Thymus (tissue), 14 donors: ENCODE measurements at places on chromosomes 1 and 21. TPM values are rescaled to one million over a fixed set of nuclear protein-coding genes. Genes with fewer than 3 reads are reported as not detected.

Gene LEMD1
- polyA plus RNA-seq = 0.66 TPM

GRCh38 chr21:44063151-44063912 lies 43.9 kb upstream of the PWP2 start:
- peaks cover 15% of the 10 kb centered on the region for H3K4me1 ChIP-seq
- peaks cover 60% of the 10 kb centered on the region for H3K36me3 ChIP-seq

DNA sequence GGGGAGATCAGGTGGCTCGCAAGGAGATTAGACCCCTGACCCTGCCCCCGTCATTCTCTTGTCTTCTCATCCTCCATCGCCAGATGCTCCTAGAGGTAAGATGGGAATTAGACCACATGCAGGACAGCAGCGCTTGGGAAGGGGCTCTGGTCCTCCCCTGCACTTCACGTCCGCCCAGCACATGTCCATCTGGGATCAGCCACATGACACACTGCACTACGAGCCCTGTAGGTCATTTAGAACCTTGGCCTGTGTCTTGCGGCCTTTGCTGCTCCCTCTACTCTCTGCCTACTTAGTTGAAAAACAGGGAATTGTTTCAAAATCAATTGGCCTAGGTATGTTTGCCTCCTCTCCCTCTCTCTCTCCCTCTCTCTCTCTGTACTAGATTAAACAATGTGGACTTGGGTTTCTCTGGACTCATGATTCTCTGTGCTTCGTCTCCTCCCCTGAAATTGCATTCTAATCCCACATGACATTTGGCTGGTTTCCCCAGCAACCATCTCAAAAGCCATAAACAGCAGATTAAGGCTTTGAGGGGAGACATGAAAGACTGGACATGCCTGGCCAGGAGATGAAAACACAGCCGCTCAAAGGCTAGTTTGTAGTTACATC lies 3.8 kb upstream of the NCMAP start:
- no peak for DNase-seq
- H3K4me3 ChIP-seq = no peak overlapping the region
- H3K4me1 ChIP-seq = peaks cover 13% of the 10 kb centered on the region
- H3K36me3 ChIP-seq = no peaks in the 10 kb centered on the region

DNA sequence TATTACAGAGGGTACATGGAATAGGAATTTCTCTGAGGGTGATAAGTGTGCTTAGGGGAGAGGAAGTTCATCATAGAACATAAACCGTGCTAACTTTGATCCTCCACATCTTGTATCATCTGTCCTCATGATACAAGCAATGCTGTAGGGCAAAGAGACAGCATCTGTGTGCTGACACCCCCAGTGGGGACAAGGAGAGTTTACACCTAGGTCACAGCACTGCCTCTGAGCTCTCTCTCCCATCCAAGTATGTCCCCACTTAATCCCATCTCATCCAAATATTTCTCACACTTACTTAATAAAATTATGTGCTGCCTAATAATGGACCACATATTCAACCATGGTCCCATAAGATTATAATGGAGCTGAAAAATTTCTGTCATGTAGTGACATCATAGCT lies 4.3 kb upstream of the TEDDM1 start:
- no peak overlapping the region for H3K4me3 ChIP-seq
- H3K4me1 ChIP-seq = no peaks in the 10 kb centered on the region
- H3K27ac ChIP-seq = no peak overlapping the region
- DNase-seq = no peak
- H3K36me3 ChIP-seq = no peaks in the 10 kb centered on the region

DNA sequence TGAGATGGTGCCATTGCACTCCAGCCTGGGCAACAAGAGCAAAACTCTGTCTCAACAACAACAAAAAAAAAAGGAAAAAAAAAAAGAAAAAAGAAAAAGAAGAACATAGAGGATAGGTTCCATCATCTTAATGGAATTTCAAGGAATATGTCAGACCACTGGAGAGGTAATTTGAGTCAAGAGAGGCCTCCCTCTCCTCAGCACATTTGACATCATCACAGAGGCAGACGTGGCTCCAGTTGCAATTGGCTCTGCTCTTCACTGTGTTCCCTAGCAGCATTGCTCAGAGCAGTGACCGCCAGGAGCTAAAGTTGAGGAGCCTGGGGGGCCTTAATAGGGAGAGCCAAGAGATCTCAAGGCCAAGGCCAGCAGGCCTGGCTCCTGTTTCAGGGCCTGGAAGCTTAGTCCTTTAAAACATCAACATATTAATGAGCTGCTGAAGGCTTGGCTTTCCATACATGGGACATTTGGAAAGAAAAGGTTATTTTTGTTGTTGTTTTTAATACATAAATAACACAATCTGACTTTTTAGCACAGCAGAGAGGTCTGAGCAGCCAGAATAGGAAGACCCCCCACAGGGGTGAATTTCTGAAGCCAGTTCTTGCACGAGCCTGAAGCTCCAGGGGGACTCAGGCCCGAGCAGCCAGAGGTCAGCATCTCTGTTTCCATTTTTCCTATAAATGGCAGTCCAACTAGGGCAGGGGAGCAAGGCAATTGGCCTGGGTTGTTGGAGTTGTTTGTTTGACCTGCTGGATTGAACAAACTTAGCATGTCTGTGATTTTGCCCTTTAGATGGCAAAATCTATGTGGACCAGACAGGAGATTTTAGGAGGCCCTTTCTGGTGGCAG lies 118.3 kb upstream of the FGGY start:
- H3K27me3 ChIP-seq = no peaks in the 10 kb centered on the region
- DNase-seq = no peak
- no peaks in the 10 kb centered on the region for H3K36me3 ChIP-seq
- no peak overlapping the region for H3K4me3 ChIP-seq

Gene HJV
- 0.62 TPM for polyA plus RNA-seq

DNA sequence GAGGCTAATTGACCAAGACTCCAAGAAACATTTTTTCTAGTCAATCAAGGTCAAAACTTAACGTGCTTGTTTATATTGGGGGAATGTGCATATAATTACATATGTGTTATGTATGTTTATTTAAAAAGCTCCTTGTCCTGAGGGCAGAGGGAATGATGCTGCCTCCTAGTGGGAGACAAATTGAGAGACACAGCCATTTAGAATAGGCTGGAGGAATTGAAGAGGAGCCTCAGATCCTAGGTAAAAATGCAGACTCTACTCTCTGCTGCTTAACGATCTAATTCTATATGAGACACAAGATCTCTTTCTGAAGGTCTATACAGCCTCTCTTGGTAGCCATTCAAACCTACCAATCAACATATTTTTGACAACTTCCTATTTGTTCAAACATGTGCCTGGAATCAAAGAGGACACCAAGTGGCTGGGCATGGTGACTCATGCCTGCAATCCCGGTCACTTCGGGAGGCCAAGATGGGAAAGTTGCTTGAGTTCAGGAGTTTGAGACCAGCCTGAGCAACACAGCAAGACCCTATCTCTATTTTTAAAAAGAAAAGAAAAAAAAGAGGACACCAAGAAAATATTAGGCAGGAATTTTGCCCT lies 136.6 kb upstream of the ZNF648 start:
- H3K27me3 ChIP-seq = no peaks in the 10 kb centered on the region
- H3K4me3 ChIP-seq = no peak overlapping the region
- no peaks in the 10 kb centered on the region for H3K36me3 ChIP-seq
- no peaks in the 10 kb centered on the region for H3K4me1 ChIP-seq
- DNase-seq = no peak
- no peak overlapping the region for H3K27ac ChIP-seq

- H3K4me3 ChIP-seq = no peak overlapping the region
- H3K27me3 ChIP-seq = no peaks in the 10 kb centered on the region
- H3K27ac ChIP-seq = no peak overlapping the region
These were observed 144.3 kb upstream of the KCNE2 start for GRCh38 chr21:34219334-34220060.

- H3K4me1 ChIP-seq = no peaks in the 10 kb centered on the region
- H3K36me3 ChIP-seq = no peaks in the 10 kb centered on the region
- no peak overlapping the region for H3K4me3 ChIP-seq
- H3K27me3 ChIP-seq = no peaks in the 10 kb centered on the region
- no peak overlapping the region for H3K27ac ChIP-seq
These were observed 81.8 kb downstream of the PBX1 start for GRCh38 chr1:164640686-164641352.

GRCh38 chr21:19510057-19510456 lies 1106.5 kb upstream of the TMPRSS15 start:
- H3K4me1 ChIP-seq = no peaks in the 10 kb centered on the region
- H3K27ac ChIP-seq = no peak overlapping the region
- no peaks in the 10 kb centered on the region for H3K36me3 ChIP-seq

DNA sequence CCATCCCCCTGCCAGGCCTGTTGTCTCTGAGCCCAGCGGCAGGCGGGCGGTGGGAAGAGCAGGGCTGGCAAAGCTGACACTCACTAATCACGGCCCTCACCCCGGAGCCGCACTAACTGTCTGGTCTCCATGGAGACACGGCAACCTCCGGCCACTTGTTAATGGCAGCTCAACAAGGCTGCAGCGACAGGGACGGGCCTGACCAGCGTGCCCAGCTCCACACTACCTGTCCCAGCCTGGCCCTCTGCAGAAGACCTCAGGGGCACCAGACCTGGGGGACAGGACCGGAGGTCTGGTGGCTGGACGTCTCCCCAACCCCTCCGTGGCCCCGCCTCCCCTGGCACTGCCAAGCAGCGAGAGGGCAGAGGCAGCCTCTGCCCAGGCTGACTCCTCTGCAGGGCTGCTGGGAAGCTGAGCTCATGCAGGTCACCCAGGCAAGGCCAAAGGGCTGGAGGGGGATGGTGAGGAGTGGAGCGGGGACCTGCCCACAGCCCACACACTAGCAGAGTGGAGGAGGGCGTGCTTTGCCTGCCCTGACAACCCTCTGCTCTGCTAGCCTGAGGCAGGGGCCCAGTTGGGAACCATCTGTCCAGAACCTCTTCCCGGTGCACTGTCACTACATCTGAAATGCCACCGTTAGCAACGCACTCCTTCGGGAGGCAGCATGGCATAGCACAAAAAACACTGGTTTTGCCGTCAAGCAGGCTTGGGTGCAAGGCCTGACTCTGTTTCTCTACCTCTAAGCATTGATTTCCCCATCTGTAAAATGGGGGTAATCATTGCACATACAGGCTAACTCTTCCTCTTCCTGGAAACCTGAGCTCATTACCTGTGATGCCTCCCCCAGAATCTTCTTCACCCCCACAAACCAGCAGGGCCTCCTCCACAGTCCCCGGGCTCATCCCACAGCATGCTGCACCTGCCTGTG lies 29.6 kb upstream of the WASF2 start:
- no peaks in the 10 kb centered on the region for H3K27me3 ChIP-seq
- H3K27ac ChIP-seq = peak overlapping the region; percentile 97
- H3K36me3 ChIP-seq = no peaks in the 10 kb centered on the region
- DNase-seq = no peak
- H3K4me3 ChIP-seq = no peak overlapping the region

Gene MAB21L3
- polyA plus RNA-seq = 0.23 TPM

Gene ENO1
- 261 TPM for polyA plus RNA-seq

GRCh38 chr1:125064481-125064880 lies 3879.7 kb downstream of the SRGAP2C start:
- H3K27me3 ChIP-seq = no peaks in the 10 kb centered on the region
- H3K36me3 ChIP-seq = no peaks in the 10 kb centered on the region
- H3K27ac ChIP-seq = no peak overlapping the region
- H3K4me1 ChIP-seq = no peaks in the 10 kb centered on the region

GRCh38 chr1:30691480-30691879 lies 31.9 kb downstream of the MATN1 start:
- H3K27me3 ChIP-seq = peaks cover 26% of the 10 kb centered on the region
- no peaks in the 10 kb centered on the region for H3K36me3 ChIP-seq
- no peak for DNase-seq
- no peak overlapping the region for H3K4me3 ChIP-seq

DNA sequence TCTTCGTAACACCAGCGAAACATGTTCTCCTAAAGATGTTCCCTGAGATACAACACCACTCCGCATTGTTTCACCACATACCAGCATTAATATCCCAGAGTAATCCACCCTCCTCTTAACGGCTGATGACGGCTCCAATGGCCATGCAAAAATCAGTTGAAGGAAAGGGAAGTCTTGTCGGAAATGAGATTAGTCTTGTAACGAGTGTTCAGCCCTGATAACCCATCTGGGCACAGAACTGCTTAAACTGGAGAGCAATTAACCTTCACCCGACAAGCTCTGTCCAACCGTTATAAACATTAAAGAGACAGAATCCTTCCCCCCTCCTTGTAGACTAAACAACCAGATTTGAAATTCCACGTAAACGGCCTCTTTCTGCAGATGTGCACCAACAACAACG lies 21.9 kb downstream of the ERG start:
- DNase-seq = no peak
- peaks cover 10% of the 10 kb centered on the region for H3K27me3 ChIP-seq
- peaks cover 22% of the 10 kb centered on the region for H3K4me1 ChIP-seq

GRCh38 chr1:17531682-17532487 lies 7.6 kb upstream of the ARHGEF10L start:
- H3K4me1 ChIP-seq = peaks cover 3% of the 10 kb centered on the region
- no peaks in the 10 kb centered on the region for H3K27me3 ChIP-seq
- H3K4me3 ChIP-seq = no peak overlapping the region
- H3K36me3 ChIP-seq = no peaks in the 10 kb centered on the region

DNA sequence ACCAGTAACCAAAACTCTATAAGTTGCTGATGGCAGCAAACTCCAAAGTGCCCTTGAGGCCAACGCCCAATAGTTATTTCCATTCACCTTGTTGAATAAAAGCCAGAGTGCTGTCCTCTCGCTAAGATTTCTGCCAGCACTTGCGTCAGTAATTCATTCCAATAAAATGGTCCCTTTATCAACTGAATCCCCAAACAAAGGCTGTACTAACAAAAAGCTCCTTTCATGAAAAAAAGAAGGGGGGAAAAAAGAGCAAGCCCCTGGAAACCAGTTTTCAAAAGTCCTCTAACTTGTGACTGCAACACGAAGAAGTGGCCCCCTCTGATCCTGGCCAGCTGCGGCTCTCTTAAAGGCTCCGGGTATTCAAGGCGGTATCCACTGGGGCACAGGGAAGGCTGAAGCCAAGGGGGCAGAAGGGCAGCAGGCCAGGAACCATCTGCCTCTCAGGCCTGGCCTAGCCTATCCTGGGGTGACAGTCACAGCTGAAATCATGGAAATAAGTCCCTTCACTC lies 55.8 kb upstream of the ZNF326 start:
- peaks cover 21% of the 10 kb centered on the region for H3K36me3 ChIP-seq
- DNase-seq = no peak
- H3K4me3 ChIP-seq = no peak overlapping the region
- H3K27me3 ChIP-seq = no peaks in the 10 kb centered on the region
- no peak overlapping the region for H3K27ac ChIP-seq
